Peyer's patch (tissue), 4 donors: ENCODE measurements at places on chromosomes 4 and X. TPM values are rescaled to one million over a fixed set of nuclear protein-coding genes. Genes with fewer than 3 reads are reported as not detected.
A peak's percentile ranks its signal among the peaks of the same experiment; 100 is the strongest.

DNA sequence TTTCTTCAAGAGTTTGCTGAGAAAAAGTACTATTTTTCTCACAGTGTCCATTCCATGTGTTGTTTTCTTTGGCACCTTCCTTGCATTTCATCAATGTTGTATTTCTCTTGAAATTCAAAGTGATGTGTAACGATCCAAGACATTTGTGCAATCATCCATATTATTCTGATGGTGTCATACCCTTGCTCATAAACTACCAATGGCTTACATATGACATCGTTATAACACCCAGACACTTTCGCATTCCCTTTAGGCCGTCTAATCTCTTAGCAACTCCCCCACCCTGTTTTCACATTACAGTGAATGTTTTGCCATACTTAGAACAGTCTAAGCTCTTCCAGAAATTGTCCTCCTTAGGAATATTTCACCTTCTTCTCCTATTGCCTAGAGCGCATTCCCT, 1779.0 kb downstream of the PCDH7 start:
- DNase-seq: no peak

GRCh38 chr4:45345558-45345957, 619.2 kb upstream of the GNPDA2 start:
- no peak for DNase-seq

GRCh38 chr4:149203256-149204001, 612.2 kb downstream of the IQCM start:
- no peak for DNase-seq

- DNase-seq: no peak
These were observed 20.2 kb downstream of the OFD1 start for GRCh38 chrX:13754765-13755164.

GRCh38 chr4:124828382-124828781, 115.8 kb upstream of the ANKRD50 start:
- no peak for DNase-seq

- no peak for DNase-seq
These were observed 89.3 kb upstream of the UGT8 start for GRCh38 chr4:114509340-114509739.

DNA sequence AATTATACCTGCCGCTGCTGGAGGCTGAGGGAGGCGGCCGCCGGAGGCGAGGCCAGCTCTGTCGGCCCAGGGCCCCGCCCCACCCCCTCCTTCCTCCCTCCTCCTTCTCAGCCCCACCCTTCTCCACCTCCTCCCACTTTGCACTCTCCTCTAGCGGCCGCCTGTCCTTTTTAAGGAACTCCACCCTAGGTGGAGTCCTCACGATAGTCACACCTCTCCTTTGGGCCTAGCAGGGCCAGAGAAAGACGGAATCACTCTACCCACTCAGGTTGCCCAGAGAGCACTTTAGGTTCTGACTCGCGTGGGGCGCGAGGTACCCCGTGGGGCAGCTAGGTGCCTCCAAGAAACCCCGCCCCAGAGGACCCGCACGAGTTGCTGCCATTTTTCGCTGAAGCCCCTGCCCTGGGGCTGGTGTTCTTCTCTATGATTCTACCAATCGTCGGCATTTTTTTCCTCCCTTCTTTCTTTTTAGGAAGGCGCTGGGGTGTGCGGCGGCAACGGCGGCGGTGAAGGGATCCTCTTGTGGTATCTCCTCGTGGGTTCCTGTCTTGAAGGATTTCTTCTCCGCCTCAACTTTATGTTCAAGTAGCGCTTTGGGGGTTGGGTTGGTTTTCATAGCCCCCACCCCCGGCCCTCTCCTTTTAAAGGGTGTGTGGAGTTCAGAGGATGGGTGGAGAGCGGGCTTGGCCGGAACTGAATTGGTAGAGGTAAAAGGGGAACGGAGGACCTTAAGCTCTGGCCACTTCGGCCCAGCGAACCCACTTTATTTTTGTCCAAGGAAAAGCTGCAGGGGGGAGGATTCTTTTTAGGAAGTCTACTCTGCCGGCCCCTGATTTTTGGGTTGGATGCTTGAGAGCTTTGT, at the start of gene KLF8:
Gene KLF8, plus strand, starts transcription at position 136 of the 862 bp plus-strand sequence. CDS start 979 bp downstream, outside the sequence.
- peak; percentile 74 for DNase-seq

GRCh38 chrX:45801554-45801953, 600.9 kb upstream of the DIPK2B start:
- no peak for DNase-seq

DNA sequence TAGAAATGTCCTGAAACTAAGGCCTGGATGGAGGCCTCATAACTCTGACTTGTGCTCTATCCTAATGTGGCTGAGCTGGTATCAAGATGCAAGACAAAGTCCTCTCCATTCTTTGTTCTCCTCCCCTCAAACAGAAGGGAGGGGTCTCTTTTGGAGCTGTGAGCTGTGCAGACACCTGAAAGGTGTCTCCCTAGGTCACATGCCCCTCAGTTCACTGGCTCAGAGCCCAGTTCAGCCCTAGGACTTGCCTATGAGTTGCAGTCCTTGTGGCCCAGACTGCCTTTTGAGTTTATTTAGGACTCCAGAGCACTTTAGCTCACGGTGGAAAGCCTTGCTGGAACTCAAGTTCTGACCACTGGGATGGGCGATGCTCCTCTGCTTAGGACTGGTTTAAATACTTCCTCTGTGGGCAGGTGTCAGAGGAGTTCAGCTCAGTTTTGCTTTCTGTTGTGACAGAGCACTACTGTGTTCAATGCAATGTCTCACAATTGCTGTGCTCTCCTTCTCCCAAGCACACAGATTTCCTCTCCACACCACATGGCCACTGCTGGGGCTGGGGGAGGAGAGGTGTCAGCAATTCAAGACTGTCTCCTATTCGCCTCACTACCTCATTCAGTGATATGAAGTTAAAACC, 84.8 kb upstream of the ZNF827 start:
- DNase-seq: no peak

GRCh38 chr4:174538123-174538875, 16.0 kb upstream of the HPGD start:
- no peak for DNase-seq

DNA sequence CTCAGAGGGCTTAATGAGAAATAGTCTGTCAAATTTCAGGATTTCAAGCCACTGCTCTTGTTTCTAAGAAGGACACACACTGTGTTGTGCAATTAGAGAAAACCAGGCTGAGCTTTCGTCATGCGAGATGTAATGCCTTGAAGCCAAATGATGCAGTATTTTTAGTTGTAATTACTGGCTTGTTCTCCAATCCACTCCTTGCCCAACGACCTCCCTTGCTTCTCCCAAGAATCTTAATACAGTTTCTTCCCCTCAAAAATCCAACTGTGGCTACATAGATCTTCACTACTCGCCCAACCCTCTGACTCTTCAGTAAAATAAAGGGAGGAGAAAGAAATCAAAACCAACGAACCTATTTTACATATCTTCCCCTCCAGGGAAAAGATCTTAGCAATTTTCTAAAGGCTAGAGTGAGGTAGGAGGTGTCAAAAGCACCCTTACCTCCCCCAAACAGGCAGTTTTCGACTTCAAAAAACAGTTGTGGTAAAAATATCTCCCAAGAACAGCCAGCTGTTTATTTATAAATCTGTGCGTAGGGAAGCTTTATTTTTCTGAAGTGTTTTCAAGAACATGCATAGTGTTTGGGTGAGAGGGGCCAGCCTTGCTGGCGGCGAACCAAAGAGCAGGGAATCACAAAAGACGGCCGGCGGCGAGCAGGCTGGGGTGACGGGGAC, 68.7 kb downstream of the MGST2 start:
- no peak for DNase-seq

GRCh38 chr4:114282937-114283336, 303.5 kb upstream of the ARSJ start:
- DNase-seq: no peak

DNA sequence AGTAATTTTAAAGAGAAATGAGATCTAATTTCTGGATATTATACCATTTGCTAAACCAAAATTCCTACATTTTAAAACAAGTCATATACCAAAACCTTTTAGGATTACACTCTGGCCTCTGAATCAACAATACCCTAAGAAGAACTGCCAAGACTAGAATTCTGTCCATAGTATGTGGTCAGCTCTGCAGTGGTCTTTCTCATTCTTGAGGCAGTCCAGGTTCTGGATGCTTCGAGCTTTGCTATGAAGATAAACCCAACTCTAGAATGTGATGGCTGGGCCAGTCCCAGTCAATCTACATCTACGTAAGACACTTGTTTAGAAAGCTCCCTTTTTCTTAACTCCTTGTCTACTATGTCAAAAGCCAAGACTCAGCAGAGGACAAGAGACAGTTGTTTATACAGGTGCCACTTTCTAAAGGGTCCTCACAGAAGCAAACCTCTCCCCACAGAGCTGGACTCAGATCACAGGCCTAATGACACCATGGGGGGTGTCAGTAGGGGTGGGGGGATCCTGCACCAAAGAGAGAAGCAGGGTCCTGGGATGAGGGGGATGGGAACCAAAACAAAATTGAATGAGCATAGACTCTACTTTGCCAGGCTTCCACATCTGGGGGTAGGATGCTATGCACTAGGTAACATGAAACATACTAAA, 63.2 kb downstream of the SH3RF1 start:
- no peak for DNase-seq

- no peak for DNase-seq
These were observed 23.4 kb upstream of the PPP3CA start for GRCh38 chr4:101370663-101371210.

DNA sequence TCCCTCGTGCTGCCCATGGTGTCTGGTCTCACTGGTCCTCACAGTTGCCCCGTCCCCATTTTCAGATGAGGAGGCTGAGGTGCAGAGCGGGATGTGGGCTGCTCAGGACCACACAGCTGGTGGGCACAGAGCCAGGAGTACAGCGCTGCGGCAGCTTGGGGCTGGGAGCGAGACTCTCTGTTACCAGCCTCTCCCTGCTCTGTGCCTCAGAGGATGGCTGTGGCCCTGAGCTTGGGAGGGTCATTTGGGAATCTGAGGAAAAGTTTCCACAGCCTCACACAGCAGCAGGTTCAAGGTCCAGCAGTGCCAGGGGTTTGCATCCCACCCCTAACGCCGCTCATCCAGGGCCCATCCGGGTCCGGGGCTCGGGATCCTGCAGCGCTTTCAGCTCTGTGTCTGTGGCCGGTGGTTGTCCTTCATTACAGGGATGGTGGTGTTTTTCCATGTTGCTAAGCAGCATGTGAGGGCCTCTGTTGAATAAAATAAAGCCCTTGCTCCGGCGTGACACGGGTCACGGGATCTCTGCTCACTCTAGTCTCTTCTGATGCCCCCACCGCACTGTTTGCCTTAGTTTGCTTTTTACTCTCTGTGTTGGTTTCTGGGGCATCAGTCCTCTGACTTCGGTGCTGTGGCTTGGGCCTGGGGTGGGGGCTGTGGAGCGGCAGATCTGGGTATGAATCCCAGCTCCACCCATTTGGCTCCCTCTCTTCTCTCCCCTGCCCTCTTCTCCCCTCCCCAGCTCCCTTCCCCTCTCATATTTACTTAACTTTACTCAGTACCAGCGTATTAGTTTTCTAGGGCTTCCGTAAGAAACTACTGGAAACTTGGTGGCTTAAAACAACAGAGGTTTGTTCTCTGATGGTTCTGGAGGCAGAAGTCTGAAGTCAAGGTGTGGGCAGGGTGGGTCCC, 6.5 kb downstream of the WFS1 start:
- DNase-seq: no peak

- DNase-seq: no peak
These were observed 214.9 kb upstream of the ARHGAP24 start for GRCh38 chr4:85260064-85260463.

- DNase-seq: no peak
These were observed 828.3 kb downstream of the TECRL start for GRCh38 chr4:63580796-63581475.

DNA sequence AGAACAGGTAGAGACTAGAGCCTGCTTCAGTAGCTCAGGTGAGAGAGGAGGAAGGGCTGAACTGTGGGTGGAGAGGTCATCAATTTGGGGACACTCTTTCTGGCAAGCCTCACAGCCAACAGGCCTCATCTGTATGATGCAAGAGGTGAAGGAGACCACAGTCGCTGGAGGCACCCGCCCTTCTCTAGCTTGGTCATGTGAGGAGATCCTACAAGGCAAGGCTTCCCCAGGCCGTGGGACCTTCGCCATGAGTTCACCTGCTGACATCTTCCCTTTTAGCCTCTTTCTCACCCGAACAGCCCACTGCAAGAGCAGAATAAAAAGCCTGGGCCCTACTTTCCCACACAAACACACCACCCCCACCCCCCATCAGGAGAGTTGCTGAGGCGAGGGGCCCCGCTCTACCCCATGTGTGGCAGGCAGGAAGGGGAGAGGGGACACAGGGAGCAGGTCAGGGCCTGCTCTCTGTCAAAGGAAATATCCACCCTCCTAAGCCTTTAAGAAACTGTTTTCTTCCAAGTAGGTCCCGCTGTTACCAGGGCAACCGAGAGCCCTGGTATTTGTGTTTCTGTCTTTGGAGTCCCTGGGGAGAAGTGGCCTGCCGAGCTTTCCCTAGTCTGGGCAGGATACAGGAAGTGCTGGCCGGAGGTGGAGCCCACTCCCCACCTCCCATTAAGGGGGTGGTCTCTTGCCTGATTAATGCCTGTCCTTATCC, 8.1 kb downstream of the RTL5 start:
- peak; percentile 47 for DNase-seq

- DNase-seq: no peak
These were observed 114.6 kb downstream of the TBCK start for GRCh38 chr4:106201373-106201772.

- no peak for DNase-seq
These were observed 103.1 kb upstream of the SHISA3 start for GRCh38 chr4:42293967-42294813.

Gene ERCC6L
- total RNA-seq: 0.18 TPM

Gene PFKFB1
- total RNA-seq: not detected

Gene SHOX
- total RNA-seq: not detected

Gene NUP62CL
- 1.2 TPM for total RNA-seq

Gene SMIM20
- total RNA-seq: 23.1 TPM

Gene MTMR8
- 9.9 TPM for total RNA-seq

Gene KIF4A
- total RNA-seq: 1.3 TPM

Gene BMPR1B
- total RNA-seq: not detected

Gene IRS4
- total RNA-seq: not detected

Gene TEX11
- total RNA-seq: not detected

Gene ATP11C
- 8.9 TPM for total RNA-seq

Gene ALB
- 2.5 TPM for total RNA-seq
